ENCODE measurements at places on chromosomes 3 and 15.

GRCh38 chr3:66532160-66532587 is 31.4 kb upstream of the LRIG1 start:
- peak; percentile 81 for DNase-seq

DNA sequence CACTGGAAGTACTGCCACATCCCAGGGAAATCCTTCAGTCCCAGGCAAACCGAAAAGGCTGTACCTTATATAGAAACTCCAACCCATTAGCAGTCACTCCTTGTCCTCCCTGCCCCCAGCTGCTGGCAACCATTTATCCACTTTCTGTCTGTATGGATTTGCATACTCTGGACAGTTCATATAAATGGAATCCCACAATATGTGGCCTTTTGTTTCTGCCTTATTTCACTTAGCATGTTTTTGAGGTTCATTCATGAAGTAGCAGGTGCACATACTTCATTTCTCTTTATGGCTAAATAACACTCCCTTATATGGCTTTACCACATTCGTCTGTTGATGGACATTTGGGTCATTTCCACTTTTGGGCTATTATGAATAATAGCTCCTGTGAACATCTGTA is 51.6 kb upstream of the CMTM8 start:
- DNase-seq, result no peak

DNA sequence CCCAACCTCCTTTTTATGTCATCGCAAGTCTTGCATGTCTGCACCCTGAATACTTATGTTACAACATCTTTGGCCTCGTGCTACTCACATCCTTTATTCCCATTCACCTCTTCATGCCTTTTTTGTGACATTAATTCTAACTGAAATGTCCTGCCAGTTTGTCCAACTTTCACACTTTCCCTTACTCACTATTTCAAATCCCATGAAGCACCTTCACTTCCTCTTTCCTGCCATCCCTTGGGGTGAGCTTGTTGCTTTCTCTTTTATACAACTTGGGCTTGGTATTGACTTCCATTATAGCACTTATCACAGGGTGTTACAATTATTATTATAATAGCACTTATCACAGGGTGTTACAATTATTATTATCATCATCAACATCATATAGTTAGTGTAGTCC is 496.3 kb downstream of the NLGN1 start:
- DNase-seq, result no peak

DNA sequence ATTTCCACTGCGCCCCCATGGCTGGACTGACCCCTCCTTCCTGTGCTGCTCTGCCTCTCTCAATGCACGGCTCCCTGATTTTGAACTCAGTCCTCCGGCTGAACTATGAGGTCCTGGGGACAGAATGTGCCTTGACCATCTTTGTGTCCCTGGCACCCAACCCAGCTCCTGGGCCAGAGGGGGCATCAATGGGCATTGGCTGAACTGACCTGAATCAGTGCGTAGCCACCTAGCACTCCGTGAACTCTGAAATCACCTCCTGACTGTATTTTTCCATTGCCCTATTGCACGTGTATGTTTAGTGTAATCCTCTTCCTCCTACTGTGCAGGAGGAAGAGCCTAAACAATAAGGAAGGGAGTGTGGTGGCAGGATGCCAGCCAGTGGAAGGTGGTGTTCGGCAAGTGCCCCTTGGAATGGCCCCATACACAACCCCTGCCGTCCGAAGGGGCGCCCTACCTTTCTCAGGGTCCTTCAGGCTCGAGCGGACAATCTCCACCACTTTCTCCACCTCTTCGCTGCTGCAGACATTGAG is 33.5 kb downstream of the BDH1 start:
- DNase-seq, result no peak

- no peak for DNase-seq
Observed at GRCh38 chr3:112307557-112307956, 13.5 kb upstream of the SLC9C1 start.

- DNase-seq, result no peak
Observed at GRCh38 chr3:186705882-186706780, 11.0 kb upstream of the KNG1 start.

DNA sequence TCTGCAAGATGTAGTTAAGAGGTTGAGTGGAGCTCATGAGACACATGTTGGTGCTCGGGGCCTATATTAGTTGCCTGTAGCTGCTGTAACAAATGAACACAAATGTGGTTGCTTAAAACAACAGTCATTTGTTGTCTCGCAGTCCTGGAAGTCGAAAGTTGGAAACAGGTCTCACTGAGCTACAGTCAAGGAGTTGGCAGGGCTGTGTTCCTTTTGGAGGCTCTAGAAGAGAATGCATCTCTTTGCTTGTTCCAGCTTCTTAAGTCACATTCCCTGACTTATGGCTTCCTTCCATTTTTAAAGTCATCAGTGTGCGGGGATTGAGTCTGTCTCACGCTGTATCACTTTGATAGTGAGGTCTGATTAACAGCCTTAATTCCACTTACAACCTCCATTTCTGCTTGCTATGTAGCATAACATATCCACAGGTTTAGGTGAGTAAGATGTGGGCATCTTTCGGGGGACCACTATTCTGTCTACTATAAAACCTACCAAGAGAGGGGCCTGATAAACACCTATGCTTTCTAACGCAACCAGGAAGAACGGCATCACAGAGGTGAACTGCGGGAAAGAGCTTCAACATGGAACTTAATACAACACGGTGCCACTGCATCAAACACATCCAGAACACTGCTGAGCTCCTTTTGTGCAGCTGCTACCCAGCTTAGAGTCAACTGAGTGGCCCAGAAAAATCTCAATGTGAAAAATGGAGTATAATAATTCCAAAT is 119.4 kb downstream of the ATP10A start:
- DNase-seq, result no peak

GRCh38 chr3:126835472-126836219 is 131.6 kb downstream of the CHCHD6 start:
- peak; percentile 39 for DNase-seq

GRCh38 chr15:28093752-28094535 is 5.2 kb downstream of the OCA2 start:
- DNase-seq, result peak; percentile 37
